GM18507 (cell line): ENCODE measurements at places on chromosomes 12 and 14.

DNA sequence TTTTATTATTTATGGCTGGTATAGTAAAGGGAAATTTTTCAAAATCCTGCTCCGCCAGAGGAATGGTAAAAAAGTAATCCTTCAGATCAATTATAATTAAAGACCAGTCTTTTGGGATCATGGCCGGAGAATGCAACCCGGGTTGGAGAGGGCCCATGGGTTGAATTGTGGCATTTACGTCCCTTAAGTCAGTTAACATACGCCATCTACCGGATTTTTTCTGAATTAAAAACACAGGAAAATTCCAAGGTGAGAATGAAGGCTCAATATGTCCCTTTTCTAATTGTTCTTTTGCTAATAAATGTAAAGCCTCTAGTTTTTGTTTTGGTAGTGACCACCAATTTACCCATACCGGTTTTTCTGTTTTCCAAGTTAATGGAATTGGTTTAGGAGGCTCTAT lies 602.8 kb downstream of the ALG10 start:
- DNase-seq = no peak

DNA sequence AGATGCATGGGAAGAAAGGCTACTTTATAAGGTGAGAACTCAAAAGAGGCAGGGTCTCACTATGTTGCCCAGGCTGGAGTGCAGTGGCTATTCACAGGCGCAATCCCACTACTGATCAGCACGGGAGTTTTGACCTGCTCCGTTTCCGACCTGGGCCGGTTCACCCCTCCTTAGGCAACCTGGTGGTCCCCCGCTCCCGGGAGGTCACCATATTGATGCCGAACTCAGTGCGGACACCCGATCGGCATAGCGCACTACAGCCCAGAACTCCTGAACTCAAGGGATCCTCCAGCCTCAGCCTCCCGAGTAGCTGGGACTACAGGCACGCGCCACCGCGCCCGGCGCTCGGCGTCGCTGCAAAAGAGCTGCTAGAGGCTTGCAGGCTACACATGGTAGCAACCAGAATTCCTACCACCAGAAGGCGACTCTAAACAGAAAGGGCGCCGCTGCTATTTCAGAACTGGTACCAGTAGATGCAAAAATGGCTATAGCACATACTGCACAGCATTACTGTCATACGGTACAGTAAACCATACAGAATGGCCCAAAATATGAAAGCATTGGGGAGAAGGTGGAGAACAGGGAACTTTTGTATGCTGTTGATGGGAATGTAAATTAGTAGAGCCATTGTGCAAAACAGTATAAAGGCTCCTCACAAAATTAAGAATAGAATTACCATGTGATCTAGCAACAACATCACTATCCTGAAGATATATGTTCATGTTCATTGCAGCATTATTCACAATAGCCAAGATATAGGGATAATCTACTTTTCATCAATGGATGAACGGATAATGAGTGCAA lies 1.2 kb upstream of the NEMF start:
- DNase-seq = no peak

GRCh38 chr14:89941830-89942377 lies 12.6 kb downstream of the EFCAB11 start:
- DNase-seq = no peak

DNA sequence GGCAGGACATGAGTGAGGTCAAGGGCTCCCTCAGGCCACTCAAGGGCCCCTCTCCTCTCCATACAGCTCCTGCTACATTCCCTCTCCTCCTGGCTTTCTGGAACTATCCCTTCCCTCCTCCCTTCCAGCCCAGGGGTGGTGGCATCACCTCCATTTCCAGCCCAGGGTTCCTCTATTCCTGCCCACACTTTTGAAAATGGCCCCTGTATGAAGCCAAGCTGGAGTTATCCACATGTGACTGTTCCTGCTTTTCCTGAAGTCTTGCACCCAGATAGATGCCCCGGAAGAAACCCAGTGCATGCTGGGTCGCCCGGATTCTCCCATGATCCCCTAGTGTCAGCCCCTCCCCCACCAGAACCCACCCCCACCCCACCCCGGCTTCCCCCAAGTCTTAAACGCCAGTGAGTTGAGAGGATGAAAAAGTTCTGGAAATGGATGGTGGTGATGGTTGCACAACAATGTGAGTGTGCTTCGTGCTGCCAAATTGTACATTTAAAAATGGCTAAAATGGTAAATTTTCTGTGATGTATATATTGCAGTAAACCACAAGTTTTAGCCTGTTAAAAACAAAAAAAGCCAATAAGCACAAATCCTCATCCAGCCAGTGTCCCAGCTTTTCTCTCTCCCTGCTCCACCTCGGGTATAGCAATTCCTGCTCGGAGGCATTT lies 136.9 kb downstream of the SCARB1 start:
- no peak for DNase-seq

DNA sequence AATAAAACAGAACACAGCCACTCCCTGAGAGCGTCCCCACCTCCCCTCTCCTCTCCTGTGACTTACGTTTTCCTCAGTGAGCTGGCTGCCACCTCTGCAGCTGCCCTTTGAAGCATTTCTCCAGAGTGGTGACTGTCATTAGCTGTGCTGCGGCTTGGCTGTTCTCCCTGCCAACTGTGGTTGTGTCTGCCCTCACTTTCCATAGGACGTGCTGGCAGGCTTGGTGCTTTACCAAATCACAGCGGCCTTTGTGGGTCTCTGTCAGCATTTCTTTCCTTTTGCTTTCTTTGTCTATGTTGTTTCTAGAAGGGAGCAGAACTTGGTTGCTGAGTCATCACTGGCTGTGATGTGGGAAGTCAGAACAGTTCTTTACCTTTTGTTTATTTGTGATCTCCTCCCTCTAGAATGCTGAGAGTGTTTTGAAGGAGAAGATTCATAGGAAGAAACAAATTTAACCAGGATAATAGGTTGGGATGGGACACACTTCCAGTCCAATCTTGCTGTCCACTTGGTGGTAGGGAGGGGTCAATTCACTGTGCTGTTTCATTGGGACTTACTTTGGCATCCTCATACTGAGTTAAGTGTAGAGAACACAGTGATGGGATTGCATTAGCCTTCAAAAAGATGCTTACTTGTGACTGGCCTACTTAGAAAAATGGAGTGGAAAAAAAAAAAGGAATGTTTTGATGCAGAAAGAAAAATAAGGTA lies 88.2 kb downstream of the TMX1 start:
- DNase-seq = no peak
